ENCODE measurements at places on chromosomes 3 and 15.

DNA sequence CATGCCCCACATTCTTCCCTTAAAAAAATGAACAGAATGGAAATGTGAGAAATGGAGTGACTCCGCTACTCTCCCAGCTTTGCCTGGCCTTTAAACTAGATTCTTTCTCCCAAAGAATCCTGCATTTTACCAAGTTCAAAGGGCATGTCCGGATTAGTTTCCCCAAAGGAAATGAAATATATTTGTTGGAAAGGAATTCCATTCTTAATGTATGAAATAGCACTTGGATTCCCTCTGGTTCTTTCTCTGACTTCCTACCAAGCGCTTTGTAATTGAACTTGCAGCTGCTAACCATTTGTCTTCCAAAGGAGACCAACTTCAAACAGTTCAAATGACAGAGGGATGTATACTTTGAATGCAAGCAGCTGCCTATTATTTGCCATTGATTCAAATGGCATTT, 18.9 kb downstream of the MAP2K1 start:
- DNase-seq: no peak

DNA sequence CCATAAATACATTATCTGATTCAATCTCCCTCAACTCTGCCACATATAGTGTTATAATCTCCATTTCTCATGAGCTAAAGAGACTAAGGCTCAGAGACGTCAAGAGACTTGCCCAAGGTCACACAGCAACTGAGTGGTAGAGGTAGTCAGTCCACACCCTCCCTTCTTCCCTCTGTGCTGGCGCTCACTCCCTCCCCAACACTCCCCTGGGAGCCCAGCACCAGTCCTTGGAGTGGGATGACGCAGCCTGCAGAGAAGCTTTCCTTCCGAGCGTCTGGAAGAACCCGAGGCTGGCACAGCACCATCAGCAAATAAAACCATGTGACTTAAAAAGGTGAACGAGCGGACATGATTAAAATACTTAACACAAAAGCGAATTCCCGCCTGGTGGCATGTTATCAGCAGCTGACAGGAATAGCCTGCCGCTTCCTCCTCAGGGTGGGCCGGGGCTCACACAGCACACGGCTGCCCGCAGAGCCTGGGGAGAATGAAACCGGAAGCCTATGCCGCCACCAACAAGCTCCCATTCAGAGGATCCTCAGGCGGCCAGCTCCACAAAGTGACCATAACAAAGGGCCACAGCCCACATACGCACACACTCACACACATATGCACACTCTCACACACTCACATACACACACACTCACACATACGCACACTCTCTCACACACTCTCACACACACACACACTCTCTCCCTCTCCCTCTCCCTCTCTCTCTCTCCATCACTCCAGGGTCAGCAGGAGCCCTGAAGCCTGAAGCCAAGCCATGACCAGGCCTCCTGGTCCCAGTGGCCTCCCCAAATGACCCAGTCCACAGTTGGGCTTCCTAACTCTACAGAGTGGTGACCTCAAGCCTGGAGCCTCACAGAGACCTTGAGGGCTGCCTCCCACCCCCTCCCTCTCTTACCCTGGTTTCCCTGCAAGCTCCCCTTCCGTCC, 120.5 kb downstream of the XXYLT1 start:
- no peak for DNase-seq

GRCh38 chr3:27976933-27977332, 254.8 kb upstream of the EOMES start:
- DNase-seq: no peak

- DNase-seq: no peak
These were observed 54.2 kb downstream of the B3GALNT1 start for GRCh38 chr3:161050935-161051334.

DNA sequence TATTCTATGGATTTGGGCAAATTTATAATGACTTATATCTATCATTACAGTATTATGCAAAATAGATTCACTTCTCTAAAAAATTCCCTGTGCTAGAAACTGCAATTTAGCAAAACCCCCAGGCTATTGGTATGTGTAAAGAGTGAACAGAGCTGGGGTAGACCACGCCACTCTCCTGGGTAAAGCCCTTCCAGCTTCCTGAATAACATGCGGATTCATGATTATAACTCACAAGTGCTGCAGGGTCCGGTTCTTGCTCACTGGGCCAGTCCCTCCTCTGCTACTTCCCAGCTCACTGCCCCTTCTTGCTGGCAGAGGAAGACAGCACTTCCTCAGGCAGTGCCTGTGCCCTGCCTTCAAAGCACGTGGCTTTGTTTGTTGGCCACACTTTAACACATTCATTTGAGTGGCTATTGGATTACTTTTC, 4.1 kb downstream of the CD80 start:
- no peak for DNase-seq

DNA sequence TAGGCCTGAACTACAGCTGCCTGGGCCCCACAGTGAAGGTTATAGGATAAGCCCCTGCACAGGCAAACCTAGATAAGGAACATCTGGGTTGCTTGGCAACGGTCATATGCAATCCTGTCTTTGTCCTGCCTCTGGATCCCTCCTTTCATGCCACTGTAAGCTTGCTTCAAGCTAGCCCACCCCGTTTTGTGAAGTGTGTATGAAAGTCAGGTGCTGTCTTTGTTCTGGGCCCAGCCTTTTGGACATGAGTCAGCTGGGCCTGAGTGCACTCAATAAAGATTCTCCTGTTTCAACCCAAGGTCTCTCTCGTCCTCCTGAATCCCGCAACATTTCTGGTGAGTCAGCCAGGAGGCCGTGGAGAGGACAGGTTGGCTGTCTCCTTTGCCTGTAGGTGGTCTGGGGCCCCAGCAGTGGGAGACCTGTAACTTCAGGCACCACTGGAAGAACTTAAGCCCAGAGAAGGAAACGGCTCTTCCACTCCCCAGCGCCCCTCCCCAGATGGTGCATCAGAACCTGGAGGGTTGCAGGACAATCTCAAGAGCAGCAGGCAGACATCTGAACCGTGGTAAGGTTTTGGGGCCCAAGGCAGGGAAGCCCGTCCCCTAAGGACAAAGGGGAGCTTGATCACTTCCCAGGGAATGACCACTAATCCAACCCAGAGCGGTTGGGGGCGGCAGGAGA, 8.3 kb upstream of the SLC9C1 start:
- DNase-seq: no peak

DNA sequence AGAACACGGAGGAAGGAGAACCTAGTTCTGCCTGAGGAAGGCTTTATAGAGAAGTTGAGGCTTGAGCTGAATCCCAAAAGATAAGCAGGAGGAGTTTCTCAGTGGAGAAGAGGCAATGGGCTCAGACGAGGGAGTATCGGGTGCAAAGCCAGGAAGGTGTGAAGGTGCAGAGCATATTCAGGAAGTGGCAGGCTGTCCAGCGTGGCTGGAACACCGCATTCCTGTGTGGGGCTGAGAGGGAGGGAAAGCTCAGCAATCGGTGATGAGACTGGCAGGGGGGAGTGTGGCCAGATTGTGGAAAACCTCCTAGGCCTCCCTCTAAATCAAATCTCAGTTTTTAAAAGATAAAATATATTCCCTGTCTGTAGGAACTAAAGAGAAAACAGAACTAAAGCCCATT, 63.0 kb downstream of the ARHGAP31 start:
- DNase-seq: no peak

DNA sequence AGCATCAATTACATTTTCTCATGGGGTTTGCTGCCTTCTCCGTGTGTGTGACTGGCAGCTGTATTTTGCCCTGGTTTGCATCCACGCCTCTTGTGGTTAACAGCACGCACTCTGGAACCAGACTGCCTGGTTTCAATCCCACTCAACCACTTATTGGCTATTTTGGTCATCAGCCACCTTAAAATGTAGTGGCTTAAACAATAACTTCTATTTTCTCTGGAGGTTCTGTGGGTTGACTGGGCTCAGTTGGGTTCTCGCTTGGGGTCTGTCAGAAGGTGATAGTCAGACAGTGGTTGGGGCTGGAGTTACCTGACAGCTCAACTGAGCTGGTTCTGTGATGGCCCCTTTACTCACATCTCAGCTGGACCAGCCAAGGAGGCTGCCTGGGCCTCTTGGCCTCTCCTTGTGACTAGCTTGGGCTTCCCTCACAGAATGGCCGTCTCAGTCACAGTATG, 36.8 kb downstream of the EHD4 start:
- peak; percentile 26 for DNase-seq

GRCh38 chr3:189948724-189949045, 172.0 kb downstream of the P3H2 start:
- no peak for DNase-seq

- DNase-seq: no peak
These were observed 180.1 kb downstream of the RORA start for GRCh38 chr15:61049028-61049427.

DNA sequence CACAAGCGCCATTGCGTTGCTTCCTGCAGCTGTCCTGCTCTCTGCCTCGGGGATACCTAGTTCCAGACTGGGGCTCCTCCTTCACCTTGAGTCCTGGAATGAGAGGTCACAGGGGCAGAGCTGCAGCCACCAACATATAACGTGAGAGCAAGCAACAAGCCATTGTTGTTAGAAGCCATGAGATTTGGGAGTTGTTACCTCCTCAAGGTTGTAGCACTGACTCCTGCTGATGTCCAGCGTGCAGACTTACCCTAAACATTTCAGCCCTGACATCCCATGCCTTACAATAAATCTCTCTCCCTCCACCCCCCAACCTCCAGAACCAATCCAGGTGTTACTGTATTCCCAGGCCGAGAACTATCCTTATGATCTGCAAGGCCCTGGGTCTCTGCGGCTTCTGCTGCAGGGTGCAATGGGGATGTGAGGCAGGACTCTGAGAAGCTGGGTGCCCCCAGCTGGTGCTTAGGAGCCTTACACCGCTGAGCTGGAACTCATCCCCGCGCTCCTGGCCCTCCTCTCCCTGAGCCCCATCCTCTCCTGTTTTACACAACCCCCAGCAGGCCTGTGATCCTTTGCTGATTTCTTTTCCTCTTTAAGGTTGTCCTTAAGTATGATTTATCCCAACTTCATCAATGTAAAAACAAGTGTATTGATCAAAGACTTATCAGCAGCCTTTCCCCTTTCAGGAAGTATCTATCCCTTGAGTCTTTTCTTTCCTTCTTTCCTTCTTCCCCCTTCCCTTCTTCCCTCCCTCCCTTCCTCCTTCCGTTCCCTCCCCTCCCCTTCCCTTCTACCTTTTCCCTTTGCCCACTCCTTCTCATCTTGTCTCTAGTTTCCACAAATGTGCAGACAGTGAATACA, 84.2 kb upstream of the ABHD2 start:
- no peak for DNase-seq
